ENCODE measurements at places on chromosomes 1 and 21. TPM values are rescaled to one million over a fixed set of nuclear protein-coding genes. Genes with fewer than 3 reads are reported as not detected.

- DNase-seq, result no peak
These were observed 331.5 kb upstream of the AJAP1 start for GRCh38 chr1:4322881-4323280.

DNA sequence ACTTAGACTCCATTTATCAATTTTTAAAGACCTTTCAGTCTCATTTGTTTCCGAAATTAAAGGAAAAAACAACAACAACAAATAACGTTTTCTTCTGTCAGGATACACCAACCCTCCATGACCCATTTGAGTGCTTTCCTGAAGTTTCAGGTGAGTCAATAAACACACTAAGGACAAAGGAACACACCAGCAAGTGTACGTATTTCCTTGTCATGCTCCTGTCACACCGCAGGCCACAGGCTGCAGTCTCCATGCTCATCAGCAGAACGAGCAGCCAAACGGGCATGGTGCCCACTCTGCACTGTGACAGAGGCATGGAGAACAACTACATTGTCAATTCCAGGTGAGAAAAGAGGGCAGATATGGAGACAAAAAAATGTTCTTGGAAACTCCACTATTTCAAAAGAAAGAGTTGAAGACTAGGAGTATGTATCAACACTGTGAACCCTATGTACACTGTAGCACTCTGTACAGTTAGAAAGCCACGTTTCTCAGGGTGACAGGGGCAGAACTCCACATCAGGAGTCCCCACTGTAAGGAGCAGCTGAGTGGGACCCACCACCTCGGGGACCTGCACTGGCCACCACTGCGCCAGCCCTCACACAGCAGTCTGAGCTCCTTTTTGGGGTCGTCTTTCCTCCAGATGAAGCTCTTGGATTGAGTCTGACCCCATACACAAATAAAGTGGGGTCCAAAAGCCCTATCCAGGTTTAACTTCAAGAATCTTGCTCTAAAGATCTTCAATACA lies 2.6 kb downstream of the PTTG1IP start:
- DNase-seq, result no peak

DNA sequence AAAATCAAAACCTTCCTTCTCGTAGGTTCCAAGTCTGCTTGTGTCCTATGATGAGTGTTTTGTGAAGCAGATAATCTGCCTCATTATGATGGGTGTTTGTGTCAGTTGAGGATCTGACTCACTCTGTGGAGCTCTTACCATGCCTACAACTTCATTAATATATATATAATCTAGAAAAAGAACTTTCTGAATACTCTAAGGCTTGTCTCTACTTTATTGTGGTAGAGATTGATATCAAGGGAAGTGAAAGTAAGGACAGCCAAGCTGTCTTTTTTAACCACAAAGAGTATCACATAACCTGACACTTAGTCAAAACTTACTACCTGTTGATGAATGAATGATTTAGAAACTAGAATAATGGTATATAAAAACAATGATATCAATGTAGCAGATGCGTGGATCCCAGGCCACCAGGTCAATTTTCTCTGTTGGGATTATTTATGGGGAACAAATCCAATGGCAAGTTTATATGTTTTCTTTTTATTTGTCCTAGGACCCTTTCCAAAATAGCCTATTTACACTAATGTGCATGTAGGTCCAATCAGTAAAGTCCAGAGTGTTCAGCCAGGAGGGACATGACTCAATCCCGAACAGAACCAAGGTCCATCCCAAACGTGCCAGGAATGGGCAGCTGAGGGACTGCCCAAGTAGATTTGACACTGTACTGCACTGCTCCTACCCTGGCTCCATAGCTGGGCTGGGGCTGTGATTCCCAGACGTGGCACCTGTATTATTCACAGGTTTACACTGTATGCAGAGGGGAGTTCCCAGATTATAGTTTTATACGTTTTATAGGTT lies 182.3 kb upstream of the GREM2 start:
- no peak for DNase-seq

DNA sequence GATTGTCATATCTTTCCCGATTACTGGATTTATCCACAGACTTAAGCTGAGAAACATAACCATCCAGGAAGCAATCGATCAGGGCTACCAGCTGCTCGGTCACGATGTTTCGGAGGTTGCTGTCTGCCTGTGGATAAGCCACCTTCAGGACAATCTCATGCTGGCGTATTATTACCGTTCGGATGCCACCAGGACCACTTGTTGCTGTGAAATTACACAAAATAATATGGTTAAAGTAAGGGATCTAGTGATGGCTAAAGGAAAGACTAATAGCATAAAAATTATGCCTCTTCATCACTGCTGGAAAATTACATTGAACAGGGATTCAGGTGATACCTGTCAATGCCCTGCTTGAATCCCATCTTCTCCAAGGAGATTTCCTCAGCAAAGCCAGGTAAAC lies 30.8 kb upstream of the ACTA1 start:
- no peak for DNase-seq

DNA sequence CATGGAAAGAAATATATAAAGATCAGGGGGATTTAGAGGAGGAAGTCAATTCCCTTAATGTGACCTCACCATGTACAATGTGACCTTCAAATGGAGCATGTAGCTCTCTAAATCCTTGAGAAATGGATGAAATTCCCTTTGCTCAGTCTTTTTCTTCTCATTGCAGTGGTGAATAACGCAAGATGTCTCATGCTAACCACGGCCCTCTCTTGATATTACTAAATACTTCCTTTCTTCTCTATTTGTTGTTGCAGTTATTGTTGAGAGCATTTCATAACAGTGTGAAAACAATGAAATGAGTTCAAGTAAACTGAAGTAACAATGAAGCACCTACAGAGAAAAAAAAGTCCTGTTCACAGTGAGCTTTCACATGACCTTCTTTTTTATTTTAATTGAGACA lies 55.6 kb downstream of the ZNF281 start:
- peak; percentile 96 for DNase-seq

DNA sequence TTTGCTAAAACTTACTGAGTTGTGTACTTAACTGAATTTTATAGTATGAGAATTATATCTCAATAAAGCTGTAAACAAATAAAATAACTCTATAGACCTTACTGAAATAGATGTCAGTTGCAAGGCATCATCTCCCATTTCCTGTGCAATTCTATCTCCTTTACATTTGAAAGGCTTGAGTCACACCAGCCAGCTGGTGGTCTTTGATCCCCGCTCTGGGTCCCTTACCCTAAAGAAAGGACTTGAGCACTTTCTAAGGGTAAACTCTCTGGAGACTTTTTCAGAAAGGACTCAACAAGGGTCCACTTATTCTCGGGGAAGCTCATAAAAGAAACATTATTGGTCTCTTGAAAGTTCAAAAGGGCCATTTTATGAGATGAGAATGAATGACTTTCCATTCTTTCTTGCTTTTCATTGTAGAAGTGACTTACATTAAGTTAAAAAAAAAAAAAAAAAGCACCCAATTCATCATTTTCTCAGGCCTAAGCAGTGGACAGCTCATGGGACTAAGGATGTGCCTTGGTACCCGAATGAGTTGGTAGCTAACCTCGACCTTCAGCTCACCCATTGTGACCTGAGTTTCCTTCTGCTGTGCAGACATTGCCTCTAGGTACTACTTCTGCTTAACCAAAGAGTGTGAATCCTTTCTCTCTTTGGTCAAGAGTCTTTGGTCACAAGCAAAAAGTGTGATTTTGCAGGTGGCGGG lies 147.0 kb upstream of the COA6 start:
- DNase-seq, result no peak

DNA sequence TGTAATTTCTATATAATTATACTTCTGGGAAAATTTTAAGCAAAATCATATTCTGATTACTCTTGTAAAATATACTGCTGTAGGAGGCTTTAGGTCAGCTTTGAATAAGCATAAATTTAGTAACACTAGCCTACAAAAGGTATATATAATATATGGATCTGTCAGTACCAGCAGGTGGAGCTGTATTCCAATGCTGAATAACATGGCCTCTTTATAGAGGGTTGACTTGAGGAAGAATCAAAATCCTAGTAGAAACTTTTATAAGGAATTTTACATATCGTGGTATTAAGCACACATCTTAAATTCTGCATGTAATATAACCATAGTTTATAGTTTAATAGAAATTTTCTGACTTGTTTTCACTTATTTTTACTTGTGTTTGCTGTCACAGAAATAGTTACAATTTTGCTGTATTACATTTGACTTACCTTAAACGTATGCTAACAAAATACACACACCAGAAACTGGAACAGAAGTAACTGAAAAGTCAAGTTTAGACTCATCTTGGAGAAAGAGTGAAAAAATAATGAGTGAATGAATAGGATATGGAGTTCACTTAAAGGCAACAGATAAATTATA lies 79.3 kb downstream of the HMCN1 start:
- no peak for DNase-seq

- no peak for DNase-seq
These were observed 92.7 kb downstream of the TENT5C start for GRCh38 chr1:117698398-117699160.

- DNase-seq, result no peak
These were observed 12.4 kb downstream of the IPO9 start for GRCh38 chr1:201841265-201841912.

GRCh38 chr1:160049101-160049500 lies 17.3 kb upstream of the PIGM start:
- no peak for DNase-seq

DNA sequence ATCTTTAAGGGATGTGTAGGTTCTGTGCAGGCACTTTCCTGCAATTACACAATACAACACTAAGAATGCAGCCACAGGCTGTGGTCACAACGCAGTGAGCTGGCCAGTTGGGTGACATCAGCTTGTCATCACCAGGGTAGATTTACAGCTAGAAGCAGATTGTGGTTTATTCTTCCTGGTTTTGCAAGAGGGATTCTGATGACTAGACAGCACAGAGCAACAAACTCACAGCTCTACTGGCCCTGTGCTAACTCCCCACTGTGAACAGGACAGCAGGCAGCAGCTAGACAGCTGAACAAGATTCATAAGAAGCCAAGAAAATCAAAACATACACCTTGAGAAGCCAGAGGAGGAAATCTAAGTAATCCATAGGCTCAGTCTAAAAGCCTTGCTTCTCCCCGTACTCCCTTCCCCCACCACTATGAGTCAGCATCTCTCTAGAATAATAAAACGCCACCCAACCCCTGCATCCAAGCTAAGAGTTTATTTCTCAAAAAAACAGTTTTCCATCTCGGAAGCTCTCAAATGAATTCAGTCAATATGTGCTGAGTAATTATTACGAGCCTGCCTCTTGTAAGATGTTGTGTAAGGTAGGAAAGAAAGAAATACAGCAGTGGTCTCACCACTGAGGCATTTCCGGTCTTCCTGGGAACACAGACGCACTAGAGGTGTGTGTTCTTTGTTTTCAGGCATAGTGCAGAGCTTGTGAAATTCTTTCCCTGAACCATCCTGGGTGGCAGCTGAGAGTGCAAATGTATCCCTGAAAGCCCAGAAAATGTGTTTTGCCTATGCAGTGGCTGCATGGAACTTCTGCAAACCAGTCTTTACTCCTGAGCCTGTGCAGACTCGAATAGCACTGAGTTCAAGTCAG lies 162.8 kb downstream of the NTPCR start:
- peak; percentile 99 for DNase-seq

- no peak for DNase-seq
These were observed 20.2 kb upstream of the LRRC47 start for GRCh38 chr1:3816331-3817137.

DNA sequence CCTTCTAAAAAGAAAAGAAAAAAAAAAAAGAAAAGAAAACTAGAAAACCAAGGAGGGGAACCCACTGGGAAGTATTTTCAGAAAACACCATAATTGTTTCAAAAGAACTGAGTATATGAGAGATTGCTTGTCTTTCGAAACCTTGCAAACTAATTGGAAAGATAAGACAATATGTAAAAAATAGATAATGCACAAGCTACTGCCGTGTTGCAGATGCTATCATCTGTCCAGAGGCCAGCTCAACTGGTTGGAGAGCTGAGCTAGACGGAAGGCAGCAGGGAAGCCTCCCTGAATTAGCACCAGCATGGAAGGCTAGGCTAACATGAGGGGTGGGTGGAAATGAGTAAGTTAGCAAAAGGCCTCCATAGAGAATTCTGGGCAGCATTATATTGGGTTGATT lies 16.2 kb upstream of the CACHD1 start:
- no peak for DNase-seq

- DNase-seq, result no peak
These were observed 5.1 kb downstream of the AGRN start for GRCh38 chr1:1024771-1025699.

GRCh38 chr1:82464362-82465001 lies 663.7 kb downstream of the ADGRL2 start:
- DNase-seq, result no peak

DNA sequence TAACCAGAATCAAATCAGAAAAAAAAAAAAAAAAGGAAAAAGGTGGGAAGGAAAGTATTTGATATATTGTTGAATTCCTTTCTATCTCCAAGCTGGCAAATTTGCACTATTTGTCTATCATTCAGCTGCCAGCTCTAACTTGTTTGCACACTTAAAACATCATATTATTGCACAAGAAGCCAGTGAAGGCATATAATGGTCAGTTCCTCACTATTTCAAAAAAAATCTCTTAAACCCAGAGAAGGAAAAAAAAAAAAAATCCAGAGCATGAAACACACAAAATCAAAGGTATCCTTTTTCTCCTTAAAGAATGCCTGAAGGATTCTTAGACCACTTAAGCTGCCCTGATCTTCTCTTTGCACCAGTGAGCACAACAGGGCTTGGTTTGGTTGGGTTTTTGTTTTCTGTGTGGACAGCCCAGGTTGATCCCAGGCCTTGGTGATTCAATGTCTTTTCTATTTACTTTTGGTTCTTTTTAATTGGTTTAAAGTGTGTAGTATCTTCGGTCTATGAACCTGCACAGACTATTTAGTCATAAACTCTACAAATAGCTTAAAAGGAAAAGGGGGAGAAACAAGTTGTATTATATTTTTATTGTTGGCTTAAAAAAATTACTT lies 40.2 kb downstream of the DUSP10 start:
- no peak for DNase-seq

DNA sequence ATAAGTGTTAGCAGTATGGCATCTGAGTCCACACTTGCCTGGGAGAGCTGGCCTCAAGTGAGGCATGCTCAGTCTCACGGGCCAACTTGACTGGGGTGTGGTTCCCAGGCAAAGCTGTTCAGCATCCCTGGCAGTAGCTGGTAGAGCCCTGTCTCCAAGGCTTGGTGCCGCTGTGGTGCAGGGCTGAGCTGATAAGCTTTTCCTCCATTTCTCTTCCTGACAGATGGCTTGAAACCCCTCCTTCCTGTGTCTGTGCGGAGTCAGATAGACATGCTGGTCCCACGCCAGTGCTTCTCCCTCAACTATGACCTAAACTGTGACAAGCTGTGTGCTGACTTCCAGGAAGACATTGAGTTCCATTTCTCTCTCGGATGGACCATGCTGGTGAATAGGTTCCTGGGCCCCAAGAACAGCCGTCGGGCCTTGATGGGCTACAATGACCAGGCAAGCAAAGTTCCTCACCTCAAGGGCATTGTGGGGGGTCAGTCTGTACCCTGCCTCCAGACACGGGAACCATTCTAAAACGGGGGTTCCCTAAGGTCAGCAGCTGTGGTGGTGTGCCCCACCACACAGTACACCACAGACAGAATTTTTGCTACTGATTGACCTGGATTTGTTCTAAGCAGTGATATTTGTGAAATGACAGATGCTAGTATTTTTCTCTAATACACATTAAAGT lies 13.7 kb upstream of the MIIP start:
- no peak for DNase-seq

- DNase-seq, result no peak
These were observed 1.4 kb downstream of the RCC1 start for GRCh38 chr1:28507247-28507645.

GRCh38 chr21:8992731-8993174 lies 1528.6 kb upstream of the TPTE start:
- no peak for DNase-seq

GRCh38 chr1:200893411-200893901 lies 1.2 kb upstream of the INAVA start:
- DNase-seq, result no peak

The TLR5 gene
- polyA plus RNA-seq, result 58.3 TPM

The GBP5 gene
- polyA plus RNA-seq, result 9.8 TPM

The AGMAT gene
- not detected for polyA plus RNA-seq

The FOXO6 gene
- polyA plus RNA-seq, result not detected

The NBL1 gene
- polyA plus RNA-seq, result not detected
